ENCODE measurements at places on chromosomes 16 and 17.
A peak's percentile ranks its signal among the peaks of the same experiment; 100 is the strongest.

- DNase-seq = no peak
Observed at GRCh38 chr16:60302261-60302660, 1568.1 kb upstream of the GOT2 start.

GRCh38 chr17:20116683-20117309 lies 107.6 kb downstream of the SPECC1 start:
- peak; percentile 65 for DNase-seq

DNA sequence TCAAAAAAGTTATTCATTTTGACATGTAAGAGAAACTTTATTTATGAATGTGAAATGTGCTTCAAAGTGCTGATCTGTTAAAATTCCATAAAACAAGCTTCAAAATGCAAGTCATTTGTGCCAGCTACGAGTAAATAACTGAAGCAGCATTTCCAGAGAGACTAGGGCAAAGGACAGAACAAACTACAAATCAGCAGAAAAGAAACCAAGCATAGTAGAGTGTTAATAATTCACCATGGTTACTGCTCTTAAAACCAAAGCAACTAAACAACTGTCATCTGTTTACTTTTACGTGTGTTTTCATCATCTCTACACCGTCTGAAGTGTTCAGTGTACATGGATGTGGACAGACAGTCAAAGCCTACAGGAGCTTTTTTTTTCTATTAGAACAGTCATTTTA lies 1.6 kb upstream of the ASPA start:
- DNase-seq = no peak

DNA sequence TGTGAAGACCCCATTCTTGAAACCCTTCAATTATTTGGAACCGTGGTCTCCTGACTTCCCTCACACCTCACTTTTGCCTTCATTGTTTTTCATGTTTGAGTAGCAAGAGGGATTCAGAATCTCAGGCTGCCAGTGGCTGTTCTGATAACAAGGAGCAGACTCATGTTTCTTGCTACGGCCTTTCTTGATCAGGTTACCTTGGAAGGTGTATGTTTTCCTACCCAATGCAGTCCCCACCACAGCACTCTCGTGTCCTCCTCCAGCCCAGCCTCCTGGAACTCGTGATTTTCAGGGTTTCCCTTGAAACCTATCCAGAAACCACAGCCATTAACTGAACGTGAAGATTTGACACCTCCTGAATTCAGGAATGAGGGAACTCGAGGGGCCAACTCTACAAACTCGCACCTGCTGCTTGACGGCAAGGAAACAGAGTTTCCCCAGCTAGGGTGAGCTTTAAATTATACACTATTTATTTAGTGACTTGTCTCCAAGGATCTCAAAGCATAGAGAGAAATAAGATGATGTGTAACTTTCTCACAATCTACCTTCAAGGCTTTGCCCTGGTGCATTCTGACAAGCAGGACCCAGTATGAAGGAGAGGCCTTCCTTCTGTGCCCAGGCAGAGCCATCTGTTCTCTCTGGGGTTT lies 1.6 kb downstream of the ZFHX3 start:
- DNase-seq = no peak

DNA sequence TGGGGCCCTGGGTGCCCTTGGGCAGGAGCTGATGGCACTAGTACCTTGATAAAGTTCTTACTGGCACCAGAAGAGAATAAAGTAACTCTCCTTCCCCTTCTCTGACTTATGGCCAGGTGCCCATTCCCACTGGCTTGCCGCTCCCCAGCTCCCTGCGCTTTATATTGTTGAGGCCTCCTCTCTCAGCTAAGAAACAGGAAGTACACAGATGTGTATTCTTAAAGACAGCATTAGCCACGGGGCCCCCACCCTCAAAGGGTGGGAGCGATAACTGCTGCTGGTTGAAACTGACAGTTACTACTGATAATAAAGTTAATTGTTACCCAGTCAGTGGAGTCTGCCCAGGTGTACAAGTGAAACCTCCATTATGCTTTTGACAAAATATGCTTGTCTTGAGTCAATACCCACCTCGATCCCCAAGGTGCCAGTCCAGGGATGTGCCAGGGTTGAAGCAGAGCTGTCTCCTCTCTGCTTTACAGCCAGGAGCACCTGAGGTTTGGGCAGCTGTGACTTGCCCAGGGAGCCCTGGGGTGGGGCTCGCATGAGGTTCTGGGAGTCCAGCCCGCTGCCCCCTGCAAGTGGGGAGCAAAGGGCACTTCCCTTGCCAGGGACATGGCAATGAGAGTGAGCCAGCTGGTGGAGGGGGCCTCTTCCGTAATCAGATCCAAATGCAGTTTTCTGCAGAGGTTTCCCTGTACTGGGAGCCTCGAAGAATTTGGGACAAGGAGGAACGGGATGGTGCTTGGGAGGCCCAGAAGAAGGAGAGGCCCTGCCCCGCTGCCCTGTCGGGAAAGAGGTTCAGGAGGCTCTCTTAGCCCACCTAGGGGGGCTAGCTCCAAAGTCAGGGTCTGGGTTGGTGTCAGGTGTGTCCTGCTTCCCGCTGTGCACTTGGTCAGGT lies 5.4 kb upstream of the CLDN9 start:
- DNase-seq = no peak

DNA sequence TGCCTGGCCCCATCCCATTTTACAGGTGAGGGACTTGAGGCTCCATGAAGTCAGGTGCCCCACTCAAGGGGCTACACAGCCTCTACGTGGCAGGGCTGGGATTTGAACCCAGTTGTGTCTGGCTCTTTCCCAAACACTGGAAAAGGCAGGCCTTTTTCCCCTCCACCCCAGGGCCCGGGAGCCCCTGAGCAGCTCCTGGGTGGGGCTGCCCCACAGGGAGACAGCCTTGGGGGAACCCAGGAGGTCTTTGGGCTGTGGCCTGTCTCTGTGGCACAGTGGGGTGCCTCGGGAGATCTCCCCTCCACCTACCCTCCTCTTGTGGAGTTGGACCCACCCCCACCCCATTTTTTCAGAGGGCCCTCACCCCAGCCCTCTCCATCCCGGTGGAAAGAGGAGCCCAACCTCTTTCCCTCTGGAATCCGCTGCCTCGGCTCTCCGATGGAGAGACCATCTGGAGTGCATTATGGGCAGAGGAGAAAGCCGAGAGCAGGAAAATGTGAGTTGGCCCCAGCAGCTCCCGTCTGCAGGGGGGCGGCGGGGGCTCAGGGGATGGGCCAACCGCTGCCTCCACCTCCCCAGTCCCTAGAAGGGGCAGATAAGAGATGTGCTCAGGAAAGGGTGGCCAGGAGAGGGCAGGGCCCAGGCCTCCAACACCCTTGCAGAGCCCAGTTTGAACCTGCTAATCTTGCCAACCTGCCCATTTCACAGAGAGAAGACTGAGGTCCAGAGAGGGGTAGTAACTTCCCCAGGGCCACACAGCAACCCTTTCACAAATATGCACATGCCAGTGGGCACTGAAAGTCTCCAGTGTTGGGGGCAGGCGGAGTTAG lies 15.4 kb upstream of the TMEM92 start:
- no peak for DNase-seq

DNA sequence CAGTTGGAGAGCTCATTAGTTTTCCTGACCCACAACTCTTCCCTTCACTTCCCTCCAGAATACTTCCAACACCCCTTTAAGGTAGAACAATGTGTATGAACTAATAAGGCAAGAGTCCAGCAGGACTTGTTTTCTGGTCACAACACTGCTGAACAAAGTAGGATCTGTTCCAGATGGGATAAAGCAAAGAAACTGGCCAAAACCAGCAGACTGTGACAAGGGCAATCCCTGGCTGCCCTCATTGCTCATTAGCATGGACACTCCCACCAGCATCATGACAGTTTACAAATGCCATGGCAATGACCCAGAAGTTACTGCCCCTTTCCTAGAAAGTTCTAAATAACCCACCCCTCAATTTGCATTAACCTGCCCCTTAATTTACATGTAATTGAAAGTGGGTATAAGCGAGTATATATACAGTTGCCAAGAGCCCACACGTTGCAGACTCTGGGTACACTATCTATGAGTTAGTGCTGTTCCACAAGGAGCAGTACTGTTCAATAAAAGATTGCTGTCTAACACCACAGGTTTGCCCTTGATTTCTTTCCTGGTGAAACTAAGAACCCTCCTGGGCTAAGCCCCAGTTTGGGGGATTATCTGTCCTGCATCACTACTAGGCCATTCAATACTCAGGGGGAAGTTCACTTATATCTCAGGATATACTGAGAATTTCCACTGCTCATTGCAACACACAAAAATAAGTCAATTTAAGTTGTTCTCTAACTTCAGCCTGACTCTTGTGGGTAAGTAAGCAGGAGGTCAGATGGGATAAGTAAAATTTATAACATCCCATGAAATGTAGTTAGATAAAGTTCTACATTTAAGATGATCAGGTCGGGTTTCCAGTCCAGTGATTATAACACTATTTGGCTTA lies 82.3 kb downstream of the SSH2 start:
- DNase-seq = no peak

DNA sequence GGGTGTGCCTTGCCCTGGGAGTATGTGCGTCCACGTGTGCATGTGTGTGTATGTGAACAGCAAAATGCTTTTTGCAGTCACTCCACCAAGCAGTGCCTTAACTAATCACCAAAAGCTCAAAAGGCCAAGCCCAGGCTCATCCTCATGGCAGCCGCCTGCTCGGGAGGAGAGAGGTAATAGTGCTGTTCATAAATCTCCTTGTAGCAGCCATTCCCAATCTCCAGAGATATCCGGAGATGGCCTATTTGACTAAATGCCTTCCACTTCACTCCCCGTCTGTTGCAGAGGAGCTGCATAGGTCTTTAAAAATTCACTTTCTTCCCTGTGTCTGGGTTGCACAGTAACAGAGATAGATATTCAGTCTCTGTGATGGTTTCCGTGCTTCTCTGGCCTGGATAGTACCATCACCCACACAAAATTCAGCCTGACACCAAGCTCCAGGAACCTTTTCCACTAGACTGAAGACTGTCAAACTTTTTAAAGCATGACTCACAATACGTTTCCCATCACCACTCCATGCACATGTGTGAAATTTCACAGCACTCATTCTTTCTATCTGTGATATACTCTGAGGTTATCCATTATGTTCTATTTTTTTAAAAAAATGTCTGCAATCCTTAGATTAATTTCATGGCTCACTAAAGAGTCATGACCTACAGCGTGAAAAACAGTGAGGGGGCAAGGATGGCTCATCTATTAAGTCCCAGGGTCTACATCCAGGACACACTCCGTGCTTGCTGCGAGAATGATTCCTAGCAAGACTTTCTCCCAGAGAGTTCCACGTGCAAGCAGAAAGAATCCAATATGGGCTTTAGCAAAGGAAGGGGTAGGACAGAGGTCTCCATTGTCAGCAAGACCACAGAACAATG lies 357.8 kb downstream of the GRIN2A start:
- DNase-seq = no peak
